ENCODE measurements at places on chromosomes 2 and 18.

- no peak for DNase-seq
These were observed 451.7 kb downstream of the PTPRM start for GRCh38 chr18:8018701-8019331.

- no peak for DNase-seq
These were observed 684.4 kb upstream of the SALL3 start for GRCh38 chr18:78295262-78295661.

DNA sequence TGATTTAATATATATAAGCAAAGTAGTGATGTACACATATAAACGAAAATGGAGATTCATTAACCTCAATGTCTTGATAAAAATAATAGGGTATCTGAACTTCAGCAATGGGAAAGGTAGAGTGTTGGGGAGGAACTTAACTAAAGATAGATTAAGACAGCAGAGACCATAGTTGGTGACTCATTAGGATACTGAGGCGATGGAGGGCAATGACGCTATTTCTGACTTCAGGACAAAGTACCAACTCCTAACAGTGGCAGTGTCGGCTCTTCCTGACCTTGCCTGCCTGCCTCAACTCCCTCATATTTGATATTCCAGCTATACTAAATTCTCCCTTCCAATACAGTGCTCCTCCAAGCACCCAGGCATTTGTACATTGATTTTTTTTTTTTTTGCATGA is 98.6 kb downstream of the CDH2 start:
- no peak for DNase-seq

DNA sequence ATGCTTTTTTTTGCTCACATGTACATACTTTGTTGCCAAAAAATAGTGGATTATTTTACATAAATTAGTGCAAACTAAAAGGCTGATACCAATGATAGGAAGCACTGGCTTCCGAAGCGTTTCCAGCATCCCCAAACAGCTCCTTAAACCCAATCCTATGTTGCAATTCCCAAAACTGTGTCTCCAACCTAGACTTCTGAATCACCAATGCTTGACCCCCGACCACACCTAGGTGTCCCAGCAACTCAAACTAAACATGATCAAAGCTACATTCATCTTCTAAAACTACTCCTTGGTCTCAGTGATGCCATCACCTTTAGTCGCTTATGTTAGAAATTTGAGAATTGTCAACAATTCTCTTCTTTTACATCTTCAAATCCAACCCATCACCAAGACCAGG is 13.4 kb downstream of the ATP8B1 start:
- no peak for DNase-seq

- DNase-seq: no peak
These were observed 24.0 kb upstream of the SLC35F5 start for GRCh38 chr2:113780472-113780871.

GRCh38 chr2:402721-403120 is 114.8 kb upstream of the ALKAL2 start:
- no peak for DNase-seq

DNA sequence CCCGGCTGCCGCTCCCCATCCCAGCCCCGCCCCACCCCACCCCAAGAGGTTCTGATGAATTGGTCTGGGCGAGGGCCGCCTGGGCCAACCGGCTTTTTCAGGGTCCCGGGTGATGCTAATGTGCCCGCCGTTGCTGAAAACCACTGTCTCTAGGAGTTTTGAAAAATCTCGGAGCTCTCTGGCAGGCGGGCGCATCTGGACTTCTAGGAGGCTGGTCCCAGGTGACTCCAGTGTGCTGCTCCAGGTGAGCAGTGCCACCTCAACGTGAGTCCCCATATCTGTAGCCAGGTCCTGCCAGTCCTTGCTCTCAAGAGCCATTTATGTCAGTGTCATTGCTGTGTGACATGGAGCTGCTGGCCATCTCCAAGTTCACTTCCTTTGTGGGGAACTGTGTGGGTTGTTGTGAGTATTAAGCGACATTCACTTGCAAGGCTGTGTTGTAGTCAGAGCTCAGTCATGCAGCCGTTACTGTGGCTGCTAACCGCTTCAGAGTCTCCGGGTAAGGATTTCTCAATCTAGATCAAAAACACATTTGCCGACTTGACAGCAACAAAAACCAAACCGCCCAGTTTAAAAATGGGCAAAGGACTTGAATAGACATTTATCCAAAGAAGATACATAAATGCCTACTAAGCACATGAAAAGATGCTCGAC is at the start of gene RFX8:
Gene RFX8, minus strand, starts transcription at position 382 of the 654 bp plus-strand sequence. CDS start 8,264 bp downstream, outside the sequence.
- DNase-seq: peak; percentile 13

DNA sequence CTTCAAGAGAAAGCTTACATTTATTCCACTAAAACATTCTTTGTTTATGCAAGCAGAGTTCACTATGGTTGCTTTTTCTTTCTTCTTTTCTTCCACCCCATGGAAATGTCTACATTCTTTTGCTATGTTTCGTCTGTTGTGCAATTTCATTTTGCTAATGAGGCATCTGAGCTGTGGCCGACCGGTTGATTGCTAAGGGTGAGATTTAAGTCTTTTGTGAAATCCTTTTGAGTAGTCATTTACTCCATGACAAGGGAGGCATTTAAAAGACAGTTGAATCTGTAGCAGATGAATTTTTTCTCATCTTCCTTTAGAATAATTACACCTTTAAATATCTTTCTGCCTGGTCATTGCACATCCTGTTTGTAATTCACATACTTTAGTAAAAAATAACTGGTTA is 324.1 kb upstream of the THUMPD2 start:
- no peak for DNase-seq

GRCh38 chr18:38454764-38455469 is 889.3 kb upstream of the CELF4 start:
- DNase-seq: no peak

DNA sequence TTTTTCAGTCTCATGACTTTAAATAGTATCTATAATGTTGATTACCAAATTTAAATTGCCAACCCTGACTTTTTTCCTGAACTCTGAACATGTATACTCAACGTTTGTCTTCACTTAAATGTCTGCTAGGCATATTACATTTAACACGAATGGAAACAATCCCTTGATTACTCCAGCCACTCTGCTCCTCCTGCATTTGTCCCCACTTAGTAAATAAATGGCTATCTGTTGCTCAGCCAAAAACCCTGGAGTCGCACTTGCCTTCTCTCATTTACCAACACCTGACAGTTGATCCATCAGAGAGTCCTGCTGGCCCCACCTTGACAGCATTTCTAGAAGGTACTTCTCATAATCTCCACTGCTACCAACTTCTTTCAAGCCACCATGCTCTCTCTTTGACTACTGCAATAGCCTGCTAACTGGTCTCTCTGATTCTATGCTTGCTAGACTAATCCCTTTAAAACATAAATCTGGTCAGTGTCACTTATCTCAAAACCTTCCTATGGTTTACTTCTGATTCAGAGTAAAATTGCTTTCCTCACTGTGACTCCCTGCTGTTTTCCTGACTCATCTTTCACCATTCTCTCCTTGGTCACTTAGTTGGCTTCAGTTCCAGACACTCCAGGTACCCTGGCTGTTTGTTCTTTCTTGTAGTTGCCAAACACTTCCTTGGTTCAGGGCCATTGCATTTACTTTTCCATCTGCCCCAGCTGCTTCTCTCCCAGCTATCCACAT is 31.9 kb downstream of the SPAG16 start:
- no peak for DNase-seq

Data from activated naive CD4-positive, alpha-beta T cell (primary cell).